ENCODE measurements at places on chromosomes 6 and 20.

GRCh38 chr20:36399147-36399968, 93.2 kb downstream of the DLGAP4 start:
- DNase-seq, result no peak

DNA sequence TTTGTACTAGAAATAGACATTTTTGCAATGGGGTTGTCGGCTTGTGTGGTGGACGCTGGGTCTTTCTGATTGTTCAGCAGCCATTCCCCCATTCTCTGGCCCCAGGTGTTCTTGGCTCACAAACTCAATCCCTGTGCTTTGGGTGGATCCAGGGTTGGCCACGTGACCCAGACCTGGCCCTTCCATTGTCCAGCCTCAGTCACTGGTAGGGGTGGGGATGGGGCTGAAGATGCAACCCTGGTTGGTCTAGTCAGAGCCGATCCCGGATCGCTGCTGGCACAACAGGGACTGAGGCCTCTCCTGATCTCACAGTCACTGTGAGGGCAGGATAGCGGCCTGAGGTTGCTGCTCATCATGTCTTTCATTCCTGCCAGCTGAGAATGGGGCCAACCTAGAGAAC, 365.3 kb upstream of the SULF2 start:
- no peak for DNase-seq

- DNase-seq, result no peak
Observed at GRCh38 chr6:33168639-33169038, 23.6 kb downstream of the COL11A2 start.

DNA sequence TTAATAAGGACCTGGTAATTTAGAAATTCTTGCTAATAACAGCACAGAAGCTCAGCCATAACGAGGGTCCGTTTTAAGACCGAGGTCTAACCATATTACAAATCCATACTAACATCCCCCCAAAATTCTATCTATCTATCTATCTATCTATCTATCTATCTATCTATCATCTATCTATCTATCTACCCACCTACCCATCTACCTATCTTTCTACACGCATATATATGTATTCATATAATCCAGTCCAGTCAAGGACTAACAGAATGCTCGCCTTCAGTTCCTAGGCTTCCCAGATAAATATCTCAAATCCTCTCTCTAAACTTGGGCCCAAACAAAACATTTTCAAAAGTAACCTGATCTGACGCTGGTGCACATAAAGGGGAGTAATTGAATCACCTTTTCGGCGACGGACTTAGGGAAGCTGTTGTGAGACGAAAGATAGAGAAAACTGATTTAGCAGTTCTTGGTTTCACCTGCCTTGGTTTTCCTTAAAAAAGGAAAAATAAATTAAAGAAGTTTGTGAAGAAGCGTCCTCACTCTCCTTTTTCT, 14.5 kb downstream of the HMGN4 start:
- DNase-seq, result no peak

DNA sequence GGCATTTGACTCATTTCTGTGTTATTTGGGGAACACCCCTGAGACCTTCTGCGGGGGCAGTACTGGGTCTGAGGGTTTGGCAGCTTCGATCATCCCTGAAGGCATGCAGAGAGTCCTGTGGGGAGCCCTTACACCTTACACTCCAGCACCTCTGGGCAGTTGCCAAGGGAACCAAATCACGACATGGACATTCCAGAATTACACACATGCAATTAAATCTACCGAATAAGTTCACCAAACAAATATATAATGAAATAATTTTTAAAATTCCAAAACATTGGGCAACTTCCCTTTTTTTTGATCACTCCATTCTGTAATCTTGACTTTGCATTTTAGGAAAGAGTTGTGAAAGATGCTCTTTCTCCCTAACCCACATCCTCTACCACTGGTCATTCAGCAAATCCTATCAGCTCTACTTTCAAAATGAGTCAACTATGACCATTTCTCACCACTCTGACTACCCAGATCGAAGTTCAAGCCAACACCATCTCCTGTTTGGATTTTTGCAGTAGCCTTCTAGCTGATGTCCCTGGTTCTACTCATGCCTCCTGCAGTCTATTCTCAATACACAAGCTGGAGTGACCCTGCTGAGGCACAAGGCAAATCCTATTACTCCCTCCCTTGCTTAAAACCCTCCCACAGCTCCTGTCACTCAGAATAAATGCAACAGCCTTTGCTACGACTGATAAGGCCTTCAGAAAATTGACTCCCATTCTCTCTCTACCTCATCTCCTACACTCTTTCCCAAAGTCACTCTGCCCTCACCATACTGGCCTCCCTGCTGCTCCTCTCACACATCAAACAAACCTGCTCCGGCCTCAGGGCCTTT, 533.3 kb downstream of the HACE1 start:
- DNase-seq, result peak; percentile 1

DNA sequence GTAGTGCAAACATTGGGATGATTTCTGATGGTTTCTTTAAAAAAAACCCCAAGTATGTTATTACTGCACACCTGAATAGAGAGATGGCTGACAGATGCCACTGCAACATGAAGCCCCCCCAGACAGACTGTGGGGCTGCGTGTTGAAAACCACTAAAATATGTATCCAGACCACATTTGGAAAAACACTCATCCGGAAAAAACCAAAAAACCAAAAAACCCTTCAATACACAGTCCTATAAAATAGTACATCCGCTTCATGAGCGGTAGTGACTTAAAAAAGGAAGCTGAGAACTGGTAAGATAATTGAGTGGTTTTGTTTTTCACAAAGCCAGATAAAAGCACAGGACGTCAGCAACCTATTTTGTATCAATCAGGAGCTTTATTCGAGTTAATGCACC, 47.1 kb upstream of the EDN3 start:
- no peak for DNase-seq

DNA sequence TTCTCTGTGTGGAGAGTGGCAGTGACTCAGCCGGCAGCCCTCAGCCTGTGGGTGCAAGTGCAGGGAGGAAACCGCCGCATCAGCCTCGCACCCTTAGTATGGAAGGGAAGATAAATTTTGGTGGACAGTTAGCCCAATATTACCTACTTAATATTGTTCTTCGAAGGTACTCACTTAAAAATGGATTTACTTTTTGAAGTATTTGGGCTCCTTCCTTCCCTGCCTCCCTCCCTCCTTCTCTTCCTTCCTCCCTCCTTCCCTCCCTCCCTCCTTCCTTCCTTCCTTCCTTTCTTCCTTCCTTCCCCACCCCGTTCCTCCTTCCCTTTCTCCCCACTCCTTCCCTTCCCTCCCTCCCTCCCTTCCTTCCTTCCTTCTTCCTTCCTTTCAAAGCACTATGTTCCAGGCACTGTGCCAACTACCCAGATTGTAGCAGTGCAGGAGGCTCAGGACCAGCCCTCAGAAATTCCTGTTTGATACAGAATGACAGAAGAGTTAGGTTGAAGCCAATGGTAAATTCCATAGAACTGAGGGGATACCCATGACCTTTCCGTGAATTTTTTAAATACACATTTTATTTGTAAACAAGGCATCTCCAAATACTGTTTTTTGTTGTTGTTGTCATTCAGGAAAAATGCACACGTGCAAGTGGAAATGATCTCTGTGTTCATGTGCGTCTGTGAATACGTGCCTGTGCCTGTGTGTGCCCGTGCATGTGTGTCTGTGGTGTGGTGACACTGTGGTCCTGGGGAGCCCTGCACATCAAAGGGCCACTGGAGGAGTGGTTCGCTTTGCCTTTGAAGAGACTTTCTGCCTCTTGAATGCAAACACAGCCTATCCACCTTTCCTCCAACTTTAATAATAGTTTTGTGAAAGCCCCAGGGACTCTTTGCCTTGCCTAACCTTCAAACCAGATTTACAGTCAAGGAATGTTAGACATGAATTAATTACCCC, 141.7 kb downstream of the EDN3 start:
- DNase-seq, result no peak

- no peak for DNase-seq
Observed at GRCh38 chr6:46207174-46207573, 36.4 kb upstream of the ENPP5 start.

DNA sequence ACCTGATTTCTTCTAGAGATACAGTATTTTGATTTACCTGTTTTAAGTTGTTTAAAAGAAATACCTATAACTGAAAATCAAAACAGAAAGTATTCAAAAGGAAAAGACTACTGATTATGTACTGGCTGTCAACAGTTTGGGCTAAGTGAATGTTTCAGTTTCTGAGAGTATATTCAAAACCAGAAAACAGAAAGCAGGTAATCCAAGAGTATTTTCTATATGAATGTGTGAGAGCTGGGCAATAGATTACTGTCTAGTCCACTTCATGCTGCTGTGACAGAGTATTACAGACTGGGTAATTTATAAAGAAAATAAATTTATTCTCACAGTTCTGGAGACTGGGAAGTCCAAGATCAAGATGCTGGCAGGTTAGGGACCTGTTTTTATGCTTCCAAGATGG, 261.0 kb downstream of the ARHGAP18 start:
- no peak for DNase-seq

GRCh38 chr6:7865781-7866180, 44.8 kb downstream of the TXNDC5 start:
- DNase-seq, result no peak

DNA sequence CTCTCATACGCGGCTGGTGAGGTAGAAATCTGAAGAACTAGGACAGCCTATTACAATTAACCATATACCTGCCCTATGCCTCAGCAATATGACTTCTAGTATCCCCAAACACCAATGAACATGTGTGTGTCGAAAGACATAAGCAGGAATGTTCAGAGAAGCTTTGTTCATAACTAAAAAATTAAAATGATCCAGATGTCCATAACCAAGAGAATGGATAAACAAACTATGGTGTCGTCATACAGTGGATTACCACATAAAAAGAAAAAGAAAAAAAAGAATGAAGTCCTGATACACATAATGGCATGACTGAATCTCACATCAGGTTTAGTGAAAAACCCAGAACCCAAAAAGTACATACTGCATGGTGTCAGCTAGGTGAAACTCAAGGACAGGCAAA, 73.9 kb downstream of the MDN1 start:
- DNase-seq, result no peak

DNA sequence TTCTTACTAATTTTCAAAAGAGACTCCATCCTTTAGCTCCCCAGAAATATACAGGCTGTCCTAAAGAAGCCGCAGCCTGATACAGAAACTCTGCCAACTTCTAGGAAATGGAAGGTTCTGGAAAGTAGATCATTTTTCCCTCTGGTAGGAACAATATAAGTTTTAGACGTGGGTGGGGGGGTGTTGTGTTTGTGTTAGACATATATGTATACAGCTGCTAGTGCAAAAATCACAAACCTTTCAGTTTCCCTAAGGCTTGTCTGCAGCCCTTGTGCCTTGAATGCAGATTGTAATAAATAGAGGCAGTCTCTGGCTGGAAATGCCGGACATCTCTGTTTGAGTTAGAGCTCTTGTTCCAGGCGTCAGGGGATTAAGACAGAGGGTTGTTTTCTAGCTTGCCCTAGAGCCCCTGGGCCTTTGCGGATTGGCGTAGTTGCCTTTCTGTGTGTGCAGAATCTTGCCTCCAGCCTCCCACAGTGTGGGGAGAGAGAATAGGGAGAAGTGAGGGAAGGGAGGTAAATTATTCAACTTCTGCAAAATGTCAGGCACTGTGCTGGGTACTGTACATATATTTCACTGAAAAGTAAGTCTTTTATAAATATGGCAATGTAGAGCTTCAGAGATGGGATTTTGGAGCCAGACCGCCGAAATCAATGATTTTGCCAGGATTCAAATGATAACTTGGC, 269.7 kb downstream of the PRL start:
- DNase-seq, result no peak

GRCh38 chr6:64803470-64804166, 903.4 kb downstream of the EYS start:
- DNase-seq, result no peak

- no peak for DNase-seq
Observed at GRCh38 chr20:21516180-21516567, 2.3 kb upstream of the NKX2-2 start.

- no peak for DNase-seq
Observed at GRCh38 chr20:43363506-43363905, 94.2 kb upstream of the SRSF6 start.

DNA sequence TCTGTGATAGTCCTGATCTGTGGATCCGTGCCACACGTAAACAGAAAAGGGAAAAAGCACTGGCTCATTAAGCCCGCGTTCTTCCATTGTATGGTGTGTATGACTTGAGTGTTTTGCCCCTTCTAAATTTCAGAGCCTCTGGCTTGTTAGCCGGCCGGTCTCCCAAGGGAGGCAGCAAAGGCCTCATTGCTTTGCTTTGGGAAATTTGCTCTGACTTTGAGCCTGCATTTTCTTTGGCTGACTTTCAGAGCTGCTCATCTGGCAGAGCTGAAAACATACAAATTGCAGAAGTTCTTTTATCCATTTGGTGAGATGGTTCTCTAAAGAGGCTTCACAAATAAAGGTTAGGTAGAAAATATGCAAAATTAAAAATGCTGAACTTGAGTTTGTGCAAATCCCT, 123.0 kb downstream of the UTRN start:
- no peak for DNase-seq

- DNase-seq, result no peak
Observed at GRCh38 chr20:64247307-64247618, 8.3 kb upstream of the PCMTD2 start.

- no peak for DNase-seq
Observed at GRCh38 chr6:96157018-96157565, 141.3 kb downstream of the FUT9 start.

DNA sequence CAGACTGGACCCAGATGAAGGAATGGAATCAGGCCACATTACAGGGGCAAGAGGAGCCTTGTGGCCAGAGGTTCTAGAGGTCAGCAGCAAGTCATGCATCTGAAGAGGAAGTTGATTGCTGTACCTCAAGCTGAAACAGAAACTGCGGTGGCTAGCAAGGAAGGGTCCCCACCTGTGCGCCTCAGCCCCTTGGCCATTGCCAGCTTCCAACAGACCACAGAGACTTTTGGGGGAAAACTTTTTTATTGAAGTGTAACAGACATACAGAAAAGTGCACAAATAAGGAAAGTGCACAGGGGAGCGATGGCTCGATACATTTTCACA, 26.8 kb upstream of the SLC9A8 start:
- DNase-seq, result no peak

- DNase-seq, result peak; percentile 12
Observed at GRCh38 chr6:155186052-155186658, 77.7 kb upstream of the CLDN20 start.

DNA sequence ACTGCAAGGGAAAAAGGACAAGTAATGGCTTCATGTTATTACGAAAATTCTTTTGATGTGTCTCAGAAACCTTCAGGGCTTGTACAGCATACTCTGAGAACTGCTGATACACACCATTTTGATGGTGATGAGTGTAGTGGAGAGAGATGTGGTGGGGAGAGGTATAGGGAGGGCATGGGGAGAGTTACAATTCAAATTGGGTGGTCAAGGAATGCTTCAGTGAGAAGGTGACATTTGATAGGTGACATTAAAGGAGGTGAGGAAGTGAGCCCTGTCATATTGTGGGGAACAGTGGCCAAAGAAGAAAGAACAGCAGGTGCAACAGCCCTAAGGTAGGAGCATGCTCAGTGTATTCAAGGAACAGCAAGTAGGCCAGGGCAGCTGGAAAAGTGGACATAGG, 318.9 kb downstream of the CLIC5 start:
- DNase-seq, result peak; percentile 17

DNA sequence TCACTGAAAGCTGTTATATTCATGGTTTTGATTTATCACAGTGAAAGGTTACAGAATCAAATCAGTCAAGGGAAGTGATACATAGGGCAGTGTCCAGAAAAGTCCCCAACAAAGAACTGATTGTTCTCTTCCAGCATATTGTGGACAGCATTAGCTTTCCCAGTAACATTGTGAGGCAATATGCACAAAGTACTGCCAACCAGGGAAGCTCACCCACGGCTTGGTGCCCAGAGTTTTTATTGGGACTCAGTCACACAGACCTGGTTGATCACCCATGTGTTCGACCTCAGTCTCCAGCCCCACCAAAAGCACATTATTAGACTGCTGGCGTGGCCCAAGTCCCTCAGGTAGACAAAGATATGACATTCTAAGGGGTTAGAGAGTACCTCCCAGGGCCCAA, 76.0 kb downstream of the LCA5 start:
- no peak for DNase-seq

Measured in HFFc6 (cell line).